ENCODE measurements at places on chromosomes 7 and 10.

DNA sequence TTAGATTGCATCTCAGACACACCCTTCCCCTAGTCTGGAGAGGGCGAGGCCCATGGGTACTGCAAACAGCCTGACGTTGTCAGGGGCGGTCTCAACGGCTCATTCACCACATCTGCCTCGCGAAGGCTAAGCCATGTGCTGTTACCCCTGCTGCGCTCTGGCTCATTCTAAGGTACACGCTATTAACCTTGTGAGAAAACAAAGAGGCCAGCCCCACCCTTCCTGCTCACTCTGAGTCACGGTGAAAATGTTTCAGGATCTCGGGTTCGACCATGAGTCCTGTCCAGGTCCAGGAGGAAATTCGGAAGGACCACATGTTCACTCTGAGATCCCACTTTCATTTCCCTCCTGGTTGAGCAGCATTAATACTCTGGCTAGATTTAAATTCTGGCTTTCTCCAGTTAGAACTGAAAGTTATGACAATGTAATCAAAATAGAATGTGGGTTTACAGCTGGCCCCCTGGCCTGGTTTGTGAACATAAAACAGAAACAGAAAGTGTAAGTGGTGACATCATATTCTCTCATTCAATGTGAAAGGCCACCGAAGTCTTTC is 55.2 kb downstream of the EGFR start:
- DNase-seq: peak; percentile 21

GRCh38 chr7:85286446-85286845 is 99.6 kb upstream of the SEMA3D start:
- no peak for DNase-seq

- no peak for DNase-seq
These were observed 123.2 kb downstream of the SLC16A9 start for GRCh38 chr10:59586407-59586891.

- DNase-seq: no peak
These were observed 83.4 kb downstream of the AGMO start for GRCh38 chr7:15478401-15478800.

DNA sequence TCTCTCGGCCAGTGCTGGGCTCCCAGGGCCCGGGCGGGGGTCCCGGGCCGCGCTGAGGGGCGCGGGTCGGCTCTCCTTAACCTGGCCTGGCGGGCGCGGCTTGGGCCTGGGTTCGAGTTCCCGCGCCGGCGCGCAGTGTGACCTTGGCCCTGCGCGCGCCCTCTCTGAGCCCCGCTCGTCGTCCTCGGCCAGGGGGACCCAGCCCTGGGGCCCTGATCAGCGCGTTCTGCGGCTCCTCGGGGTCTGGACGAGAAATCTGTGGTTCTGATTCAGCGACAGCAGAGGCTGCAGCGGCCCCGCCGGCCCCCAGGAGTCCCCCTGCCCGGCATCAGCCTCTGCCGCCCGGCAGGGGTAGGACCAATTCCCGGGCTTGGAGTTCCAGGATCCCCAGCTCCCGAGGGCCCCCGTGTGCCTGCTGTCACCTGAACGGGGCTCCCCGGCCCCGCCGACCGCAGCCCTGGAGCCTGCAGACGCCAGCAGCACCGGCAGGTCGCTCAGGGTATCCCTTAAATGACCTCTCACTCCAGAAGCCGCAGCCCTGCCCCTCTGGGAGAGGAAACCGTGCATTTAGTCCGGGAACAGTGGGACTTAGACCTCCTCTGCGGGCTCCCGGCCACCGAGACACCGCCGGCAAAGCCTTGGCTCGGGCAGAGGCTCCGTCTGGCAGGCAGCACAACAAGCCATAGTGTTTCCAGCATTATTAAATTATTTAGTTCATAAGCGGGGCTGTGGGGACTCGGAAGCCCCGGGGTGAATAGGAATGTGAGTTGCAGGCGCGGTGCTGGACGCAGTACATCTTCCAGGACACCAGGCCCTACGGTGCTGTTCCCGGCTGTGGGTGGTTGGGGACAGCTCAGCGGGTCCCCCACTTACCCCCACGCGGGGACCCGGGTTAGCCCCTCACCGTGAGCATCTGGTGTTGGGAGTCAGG is 572 bp downstream of the CHST12 start:
- DNase-seq: peak; percentile 16

DNA sequence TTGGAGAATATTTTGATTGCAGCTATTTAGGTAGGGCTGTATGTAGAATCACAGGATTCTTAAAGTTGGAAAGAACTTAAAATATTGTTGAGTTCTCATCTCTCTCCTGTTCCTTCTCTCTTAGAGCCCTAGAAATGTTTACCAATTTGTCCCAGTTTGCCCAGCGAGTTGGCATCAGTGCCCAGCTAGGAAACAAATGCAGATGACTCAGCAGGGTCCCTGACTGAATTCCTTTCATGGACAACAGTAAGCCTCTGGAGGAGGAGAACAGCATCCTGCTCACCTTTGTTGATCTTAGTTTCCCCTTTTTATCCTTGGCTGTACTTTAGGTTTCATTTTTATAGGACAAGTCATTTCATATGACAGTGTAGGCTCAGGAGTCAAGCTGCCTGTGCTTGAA is 89.3 kb downstream of the SEC23IP start:
- DNase-seq: no peak

- DNase-seq: no peak
These were observed 47.3 kb downstream of the PNLIPRP2 start for GRCh38 chr10:116668018-116668417.

DNA sequence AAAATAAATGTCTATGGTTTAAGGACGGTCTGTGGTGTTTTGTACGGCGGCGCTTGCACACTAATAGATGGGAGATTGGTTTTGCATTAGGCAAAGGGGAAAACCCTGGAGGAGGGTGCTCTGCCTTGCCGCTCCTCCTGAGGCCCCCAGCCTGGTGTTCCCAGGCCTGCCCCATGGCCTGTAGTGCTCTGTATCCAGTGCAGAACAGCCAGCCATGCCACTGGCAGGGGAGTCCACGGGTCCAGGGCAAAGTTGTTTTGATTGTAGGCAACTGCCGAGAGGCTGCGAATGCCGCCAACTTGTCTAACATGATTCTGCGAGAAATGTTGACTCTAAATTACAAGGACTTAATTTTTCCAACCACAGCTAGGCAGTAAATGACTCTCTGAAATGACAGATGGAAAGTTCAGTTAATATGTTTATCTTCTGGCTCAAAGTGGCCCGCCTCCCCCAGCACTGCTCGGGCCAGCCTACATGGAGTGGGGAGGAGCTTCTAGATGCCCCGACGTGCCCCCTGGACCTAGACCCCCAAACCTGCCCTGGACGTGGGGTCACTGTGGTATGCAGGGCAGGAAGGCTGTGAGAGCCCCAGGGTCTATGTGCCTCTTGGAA is 104.6 kb upstream of the GDF10 start:
- DNase-seq: no peak

- no peak for DNase-seq
These were observed 220.5 kb upstream of the MBL2 start for GRCh38 chr10:52993109-52993508.

DNA sequence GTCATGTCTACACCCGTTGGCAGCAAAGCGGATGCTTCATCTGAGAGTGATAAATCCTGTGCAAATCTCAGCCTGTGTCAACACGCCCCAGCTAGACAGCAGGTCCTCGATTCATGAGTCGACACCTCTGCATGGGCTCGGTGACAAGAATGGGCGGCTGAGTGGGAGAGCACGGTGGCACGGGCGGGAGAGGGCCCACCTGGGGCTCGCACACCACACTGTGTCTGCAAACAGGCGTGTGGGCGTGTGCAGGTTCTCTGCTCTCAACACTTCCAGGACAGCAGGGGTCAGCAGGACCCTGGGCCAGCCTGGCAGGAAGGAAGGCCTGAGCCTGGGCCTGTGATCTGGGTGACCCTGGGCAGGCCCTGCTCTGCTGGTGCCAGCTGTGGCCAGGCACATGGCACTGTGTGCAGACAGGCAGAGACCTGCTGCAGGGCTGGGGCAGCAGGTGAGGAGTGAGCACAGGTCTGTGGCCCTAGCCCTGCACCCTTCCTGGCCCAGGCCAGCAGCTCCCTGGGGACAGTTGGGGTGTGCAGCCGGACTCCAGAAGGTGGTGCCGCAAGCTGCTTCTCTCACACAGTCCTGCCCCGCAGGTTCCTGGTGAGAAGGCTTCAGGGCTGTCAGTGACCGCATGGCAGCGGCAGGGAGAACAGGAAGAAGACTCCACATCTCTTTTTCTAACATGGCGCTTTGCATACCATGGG is 216.4 kb downstream of the ELFN1 start:
- no peak for DNase-seq

DNA sequence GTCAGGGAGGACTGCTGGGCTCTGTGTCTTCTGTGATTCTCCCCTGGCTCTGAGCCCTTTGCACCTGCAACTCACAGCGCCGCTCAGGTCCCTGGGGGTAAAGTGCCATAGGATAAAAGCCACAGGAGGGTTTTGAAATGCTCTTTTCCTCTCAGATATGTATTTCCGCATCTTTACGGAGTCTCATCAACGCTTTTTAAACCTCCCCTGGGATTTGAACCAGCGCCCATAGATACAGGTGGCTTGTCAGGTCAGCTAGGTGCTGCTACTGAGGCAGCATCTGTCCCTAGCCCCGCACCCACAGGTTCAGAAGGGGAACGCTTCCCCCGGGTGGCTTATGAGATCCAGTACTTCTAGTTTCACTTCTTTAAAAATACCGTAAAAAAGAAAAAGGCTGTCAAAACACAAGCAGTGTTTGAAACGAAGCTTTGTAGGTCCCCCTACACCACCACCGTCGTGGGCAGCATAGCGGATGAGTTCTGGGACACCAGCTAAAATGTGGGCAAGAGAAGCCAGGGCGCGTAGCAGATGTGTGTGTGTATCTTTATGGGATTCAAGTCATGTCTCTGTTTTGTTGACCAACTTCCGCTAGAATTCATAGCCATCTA is 173.5 kb downstream of the CUX1 start:
- DNase-seq: no peak

DNA sequence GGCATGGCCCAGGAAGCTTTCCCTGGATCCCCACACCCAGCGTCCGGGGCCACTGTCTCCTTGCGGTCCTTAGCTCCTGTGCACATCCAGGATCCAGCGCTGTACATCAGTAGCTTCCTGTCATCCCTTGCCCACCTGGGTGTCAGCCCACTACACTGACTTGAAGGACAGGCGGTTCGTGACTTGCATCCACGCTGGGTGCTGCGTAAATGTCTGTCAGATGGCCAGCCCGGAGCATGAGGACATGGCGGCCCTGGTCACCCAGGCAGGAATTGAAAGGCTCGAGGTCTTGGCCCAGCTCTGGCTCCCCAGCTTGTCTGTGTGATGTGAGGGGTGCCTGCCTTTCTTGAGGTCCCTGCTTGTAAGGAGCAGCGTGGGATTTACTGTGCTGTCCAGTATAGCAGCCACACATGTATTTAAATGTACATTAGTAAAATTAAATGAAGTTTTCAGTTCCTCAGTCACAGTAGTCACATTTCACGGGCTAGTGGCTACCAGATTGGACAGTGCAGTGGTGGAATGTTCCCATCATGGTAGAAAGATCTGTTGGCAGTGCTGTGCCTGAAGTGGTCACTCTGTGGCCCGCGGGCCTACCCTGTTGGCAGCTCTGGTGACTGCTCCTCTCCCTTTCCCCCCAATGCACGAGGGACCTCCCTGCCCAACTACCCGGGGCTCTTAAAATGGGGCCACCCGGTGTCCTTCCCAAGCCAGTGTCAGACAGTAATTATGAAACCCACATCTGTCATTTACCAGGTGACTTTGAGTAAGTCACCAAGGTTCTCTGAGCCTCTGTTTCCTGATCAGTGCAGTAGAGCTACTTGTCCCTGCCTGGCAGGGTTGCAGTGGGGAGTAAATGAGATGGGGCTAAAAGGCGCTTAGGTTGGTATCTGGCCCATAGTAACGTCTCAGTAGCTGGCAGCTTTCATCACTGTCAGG is 97.8 kb upstream of the PPIF start:
- no peak for DNase-seq

GRCh38 chr7:121547544-121548092 is 151.5 kb upstream of the FAM3C start:
- no peak for DNase-seq

DNA sequence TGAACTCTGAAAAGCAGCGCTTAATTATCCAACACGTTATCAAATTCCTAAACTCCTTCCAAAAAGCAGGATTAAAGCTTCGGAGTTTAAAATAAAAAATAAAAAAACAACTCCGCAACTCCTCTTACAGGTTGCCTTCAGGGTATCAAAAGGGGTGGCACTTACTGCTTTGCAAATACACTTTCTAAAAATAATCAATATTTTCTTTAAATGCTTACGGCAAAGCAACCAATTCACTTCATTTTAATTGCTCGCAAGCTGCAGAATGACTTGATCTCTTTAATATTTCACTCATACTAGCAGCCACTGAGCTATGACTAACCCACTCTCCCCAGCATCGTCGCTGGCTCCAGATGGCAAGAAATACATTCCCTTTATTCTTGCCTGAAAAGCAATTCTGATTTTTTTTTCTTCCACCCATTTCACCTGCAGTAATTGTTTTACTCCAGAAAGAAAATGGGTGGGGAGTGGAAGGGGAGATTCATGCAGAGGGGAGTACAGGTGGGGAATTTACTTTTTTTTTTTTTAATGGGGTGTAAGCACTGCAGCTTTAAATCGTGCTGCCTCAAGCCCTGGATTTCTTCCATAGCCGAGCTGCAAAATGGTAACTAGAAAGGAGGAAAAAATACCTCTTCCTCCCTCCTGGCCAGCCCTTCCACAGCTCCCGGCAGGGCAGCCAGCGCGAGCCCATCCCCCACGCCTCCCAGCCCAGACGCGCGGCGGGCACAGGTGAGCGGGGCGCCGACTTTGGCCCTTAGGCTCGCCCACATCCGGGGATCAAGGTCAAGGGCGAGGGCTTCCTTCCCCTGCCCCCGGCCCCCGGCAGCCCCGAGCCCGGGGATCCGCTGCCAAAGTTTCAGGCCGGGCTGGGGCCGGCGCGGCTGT is 54.2 kb upstream of the FHIP2A start:
- DNase-seq: no peak

- DNase-seq: no peak
These were observed 145.4 kb downstream of the SNX10 start for GRCh38 chr7:26437003-26437532.

DNA sequence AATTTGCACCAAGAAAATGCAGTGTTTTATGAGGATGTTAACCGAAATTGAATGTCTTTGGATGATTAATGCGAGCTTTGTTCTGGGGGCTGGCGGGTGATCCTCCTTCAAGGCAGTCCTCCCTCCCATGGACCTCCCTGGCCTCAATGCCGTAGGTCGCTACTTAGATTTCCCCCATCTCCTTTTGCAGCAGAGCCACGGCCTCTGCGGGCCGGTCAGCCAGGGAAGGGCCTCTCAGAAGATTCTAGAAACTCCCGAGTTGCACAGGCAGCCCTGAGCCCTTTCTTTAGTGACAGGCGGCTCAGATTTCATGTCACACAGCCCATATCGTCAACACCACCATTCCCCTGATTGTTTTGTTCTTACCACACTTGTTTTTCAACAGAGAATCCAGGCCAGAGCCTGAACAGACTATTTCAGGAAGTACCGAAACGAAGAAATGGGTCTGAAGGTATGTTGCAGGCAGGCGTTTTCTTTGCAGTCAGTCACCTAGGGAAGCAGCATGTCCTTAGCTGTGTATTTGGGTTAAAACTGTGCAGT is 88.2 kb upstream of the SH2B2 start:
- DNase-seq: no peak

GRCh38 chr10:943334-944033 is 12.0 kb upstream of the LARP4B start:
- DNase-seq: no peak
